ENCODE measurements at places on chromosomes 7 and 10. TPM values are rescaled to one million over a fixed set of nuclear protein-coding genes. Genes with fewer than 3 reads are reported as not detected.

Gene NCAPG2
- 31.7 TPM for total RNA-seq

- H3K4me3 ChIP-seq = no peak overlapping the region
- H3K36me3 ChIP-seq = no peaks in the 10 kb centered on the region
These were observed 435.8 kb downstream of the EXOC4 start for GRCh38 chr7:133688483-133689239.

DNA sequence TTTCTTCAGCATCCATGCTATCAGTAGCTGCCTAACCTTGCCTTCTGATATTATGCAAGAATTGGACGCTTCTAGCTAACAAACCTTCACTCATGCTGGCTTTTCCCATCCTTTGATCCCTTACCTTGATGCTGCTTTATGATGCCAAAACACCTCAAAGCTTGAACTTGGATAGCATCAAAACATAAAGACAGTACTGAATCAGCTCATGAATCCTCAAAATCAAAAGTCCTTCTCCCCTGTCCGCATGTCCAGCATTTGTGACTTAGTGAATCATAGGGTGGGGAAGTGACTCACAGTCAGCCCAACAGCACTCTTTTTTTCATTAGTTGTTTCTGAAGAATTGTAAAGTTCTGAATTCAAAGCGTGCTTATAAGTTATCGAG, 89.5 kb upstream of the PIK3CG start:
- H3K4me3 ChIP-seq = peak overlapping the region; percentile 35
- DNase-seq = peak; percentile 86

DNA sequence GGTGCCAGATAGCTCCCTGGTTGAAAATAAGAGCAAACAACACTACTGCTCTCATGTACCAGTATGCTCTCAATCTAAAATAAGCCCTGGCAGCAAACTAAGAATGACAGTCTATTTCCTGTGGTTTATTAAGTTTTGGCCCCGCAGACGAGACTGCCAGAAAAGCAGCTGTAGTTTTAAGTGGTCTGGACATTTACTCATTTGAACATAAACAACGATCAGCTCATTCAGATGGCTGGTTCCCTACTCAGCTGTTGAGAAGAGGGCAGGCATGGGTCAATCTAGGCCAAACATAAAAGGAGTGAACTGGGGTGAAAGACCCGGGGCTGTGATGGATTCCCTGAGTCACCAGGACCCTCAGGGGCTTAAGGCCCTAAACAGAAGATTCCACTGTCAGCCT, 4.5 kb downstream of the TRIL start:
- no peaks in the 10 kb centered on the region for H3K36me3 ChIP-seq
- H3K27me3 ChIP-seq = peaks cover 43% of the 10 kb centered on the region
- peak; percentile 44 for DNase-seq

- H3K4me3 ChIP-seq = no peak overlapping the region
- peaks cover 20% of the 10 kb centered on the region for H3K27me3 ChIP-seq
- no peak for DNase-seq
- no peak overlapping the region for H3K27ac ChIP-seq
- no peaks in the 10 kb centered on the region for H3K36me3 ChIP-seq
These were observed 234.3 kb downstream of the COBL start for GRCh38 chr7:51082096-51082840.

DNA sequence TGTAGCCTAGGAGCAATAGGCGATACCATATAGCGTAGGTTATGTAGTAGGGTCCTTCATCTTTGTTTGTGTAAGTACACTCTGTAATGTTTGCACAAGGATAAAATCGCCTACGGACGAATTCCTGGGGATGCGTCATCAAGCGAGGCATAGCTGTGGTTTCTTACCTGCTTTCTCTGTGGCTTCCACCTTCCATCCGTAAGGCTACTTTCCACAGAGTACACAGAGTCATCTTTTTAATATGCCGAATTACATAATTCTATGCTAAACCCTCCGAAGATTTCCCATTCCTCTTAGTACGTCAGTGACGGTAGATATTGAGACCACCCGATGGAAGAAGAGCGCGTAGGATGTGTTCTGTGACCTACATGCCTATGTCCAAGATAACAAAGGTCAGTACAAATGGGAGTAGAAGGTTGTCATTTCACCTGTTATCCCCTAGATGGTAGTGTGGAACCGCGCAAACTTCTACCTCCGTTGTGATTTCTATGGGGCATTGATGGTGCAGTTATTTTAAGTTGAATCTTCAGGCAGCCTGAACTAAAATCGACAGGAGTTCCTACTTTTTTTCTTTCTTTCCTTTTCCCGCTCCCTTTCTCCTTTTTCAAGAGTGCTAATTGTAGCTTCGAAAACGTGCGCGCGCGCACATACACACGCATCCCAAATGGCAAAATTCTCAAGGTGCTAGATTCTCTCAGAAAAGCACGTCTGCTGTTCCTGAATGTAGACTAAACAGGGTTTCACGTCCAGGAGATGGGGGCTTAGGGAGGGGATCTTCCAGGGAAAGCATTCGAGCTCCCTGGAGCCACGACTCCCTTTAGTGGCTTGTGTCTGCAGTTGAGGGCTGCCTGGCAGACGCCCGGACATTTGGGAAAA, 111.7 kb upstream of the MBL2 start:
- no peak overlapping the region for H3K27ac ChIP-seq
- H3K27me3 ChIP-seq = peaks cover 5% of the 10 kb centered on the region
- no peaks in the 10 kb centered on the region for H3K4me1 ChIP-seq
- H3K4me3 ChIP-seq = no peak overlapping the region

DNA sequence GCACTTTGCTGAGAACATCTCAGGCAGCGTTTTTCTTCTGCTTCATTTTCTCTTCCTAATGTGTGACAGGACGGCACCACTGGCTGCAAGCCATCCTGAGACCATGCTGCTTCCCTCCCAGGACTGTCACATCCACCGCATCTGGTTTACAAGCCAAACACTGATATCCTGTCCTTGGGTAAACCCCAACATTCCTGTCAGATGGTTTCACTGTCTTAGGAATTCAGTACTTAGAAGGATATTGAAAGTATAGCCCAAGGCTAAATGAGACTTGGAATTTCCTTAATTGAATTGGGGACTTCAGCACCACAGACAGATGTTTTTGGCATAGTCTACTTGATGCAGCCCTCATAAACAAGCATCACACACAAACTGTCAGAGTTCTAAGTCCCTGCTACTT, 74.2 kb upstream of the PLXNA4 start:
- DNase-seq = peak; percentile 62
- no peaks in the 10 kb centered on the region for H3K27me3 ChIP-seq
- no peak overlapping the region for H3K27ac ChIP-seq
- H3K36me3 ChIP-seq = no peaks in the 10 kb centered on the region
- H3K4me1 ChIP-seq = no peaks in the 10 kb centered on the region

DNA sequence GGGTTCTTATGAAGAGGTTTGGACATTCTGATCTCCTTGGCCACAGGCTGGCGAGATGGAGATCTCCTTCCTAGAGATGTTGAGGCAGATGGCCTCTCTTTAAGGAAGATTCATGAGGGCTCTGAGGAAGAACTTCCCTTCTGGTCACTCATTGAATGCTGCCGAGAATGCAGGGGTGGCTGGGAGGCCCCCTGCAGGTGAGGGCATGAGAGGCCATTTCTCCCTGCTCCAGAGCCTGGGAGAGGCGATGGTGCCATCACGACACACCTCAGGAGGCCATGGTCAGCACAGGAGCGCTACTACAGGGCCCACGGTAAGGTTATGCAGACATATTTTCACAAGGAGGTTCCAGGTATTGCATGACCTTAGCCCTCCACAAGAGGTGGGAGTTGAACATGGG, 40.2 kb downstream of the CXCL12 start:
- no peak for DNase-seq
- no peak overlapping the region for H3K4me3 ChIP-seq
- no peaks in the 10 kb centered on the region for H3K36me3 ChIP-seq
- peaks cover 24% of the 10 kb centered on the region for H3K27me3 ChIP-seq
- H3K27ac ChIP-seq = no peak overlapping the region
- no peaks in the 10 kb centered on the region for H3K4me1 ChIP-seq

All from IMR-90 (cell line).